ENCODE measurements at places on chromosomes 11 and 22. TPM values are rescaled to one million over a fixed set of nuclear protein-coding genes. Genes with fewer than 3 reads are reported as not detected.

DNA sequence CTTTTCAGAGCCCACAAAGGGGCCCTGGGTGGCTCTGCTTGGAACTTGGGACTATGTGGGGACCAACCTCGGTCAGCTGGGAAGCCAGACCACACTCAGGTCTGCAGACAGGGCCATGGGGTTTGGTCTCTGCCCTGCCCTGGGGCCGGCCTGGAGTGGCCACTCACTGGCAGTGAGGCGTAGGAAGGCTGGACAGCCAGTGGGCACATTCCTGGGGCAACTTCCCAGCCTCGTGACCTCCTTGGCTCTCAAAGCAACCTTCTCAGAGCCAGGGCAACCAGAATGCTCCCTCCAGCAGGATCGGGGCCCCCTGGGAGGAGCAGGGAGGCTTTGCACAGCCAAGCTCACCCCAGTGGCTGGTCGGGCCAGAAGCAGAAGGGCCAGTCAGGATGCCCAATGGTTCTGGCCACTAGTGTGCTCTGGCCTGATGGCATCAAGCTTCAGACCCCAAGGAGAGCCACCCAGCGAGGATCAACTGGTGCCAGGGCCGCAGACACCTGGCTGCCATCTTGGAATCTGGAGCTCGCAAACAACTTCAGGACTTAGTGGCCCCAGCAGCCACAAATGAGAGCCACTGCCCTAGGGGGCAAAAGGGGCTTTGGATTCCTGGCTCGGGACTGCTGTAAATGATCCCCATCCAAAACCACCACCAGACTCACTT lies 87.1 kb downstream of the MYEOV start:
- no peak for DNase-seq

GRCh38 chr11:84019571-84020194 lies 733.5 kb upstream of the CCDC90B start:
- DNase-seq, result no peak

DNA sequence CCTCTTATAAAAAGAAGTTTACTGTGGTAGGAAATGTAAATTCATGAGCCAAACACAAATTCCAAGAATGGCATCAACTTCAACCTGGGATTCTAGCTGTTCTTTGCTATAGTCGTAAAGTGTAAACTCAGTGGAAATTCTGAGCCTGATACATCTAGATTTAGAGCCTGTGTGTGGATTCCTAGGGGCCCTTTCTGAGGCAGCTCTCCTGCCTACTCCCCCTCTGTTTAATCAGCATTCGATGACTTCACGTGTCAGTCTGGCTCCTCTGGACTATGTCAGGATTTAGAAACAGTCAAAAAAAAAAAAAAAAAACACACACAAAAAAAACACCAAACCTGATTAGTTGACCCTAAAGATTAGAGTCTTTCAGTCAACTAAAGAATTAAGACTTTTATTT lies 93.1 kb upstream of the SC5D start:
- DNase-seq, result no peak

DNA sequence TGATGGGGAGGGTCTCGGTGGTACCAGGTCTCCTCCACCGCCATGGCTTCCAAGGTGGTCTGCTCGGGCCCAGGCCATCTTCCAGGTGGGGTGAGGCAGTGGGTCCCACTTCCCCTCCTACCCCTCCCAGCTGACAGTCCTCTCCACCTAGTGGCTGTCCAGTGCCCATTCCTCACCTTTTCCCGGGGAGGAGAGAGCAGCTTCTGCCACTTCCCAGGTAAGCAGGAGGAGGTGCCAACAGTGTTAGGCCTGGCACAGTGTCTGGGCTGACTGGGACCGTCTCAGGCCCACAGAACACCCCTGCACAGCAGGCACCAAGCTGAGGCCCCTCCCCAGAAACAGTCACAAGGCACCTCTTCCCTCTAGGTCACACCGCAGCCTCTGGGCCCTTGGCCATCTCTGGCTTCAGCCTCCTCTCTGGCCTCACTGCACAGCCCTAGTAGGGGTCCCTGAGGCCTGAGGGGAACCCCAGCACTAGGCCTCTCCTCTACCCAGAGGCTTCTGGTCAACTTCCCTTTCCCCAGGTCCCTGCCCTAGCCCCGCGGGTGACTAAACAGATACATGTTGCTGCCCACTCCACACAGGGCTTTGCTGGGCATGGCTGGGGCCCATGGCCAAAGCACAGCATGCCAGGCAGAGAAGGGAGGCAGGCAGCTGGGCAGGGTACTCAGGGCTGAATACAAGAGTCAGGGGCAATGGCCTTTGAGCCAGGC lies 2.3 kb upstream of the ANKRD13D start:
- DNase-seq, result no peak

- no peak for DNase-seq
These were observed 131.8 kb downstream of the UVRAG start for GRCh38 chr11:75946531-75947530.

GRCh38 chr11:65383778-65384177 lies 1.3 kb upstream of the SLC25A45 start:
- no peak for DNase-seq

DNA sequence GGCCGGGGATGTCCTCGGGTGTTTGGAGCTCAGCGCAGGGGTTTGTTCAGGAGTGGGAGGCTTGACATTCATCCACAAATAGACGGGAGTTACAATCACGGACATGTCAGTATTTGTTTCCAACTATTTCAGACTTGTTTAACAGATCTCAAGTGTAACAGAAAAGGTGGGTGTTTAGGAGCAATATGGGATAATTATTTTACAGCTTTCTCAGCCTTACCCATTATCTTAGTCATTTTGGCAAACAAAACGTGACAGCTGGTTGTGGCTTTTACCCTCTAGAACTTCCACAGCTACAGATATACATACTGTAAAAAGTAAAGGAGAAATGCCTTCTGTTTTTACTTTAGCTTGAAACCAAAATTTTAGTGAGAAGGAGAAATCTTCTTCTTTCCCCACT lies 178.7 kb upstream of the TMEM45B start:
- DNase-seq, result no peak

The FRMD8 gene
- 29.2 TPM for total RNA-seq

- DNase-seq, result no peak
These were observed 11.6 kb downstream of the ATXN10 start for GRCh38 chr22:45683248-45683647.

- no peak for DNase-seq
These were observed 175.0 kb upstream of the BDNF start for GRCh38 chr11:27874998-27875830.

DNA sequence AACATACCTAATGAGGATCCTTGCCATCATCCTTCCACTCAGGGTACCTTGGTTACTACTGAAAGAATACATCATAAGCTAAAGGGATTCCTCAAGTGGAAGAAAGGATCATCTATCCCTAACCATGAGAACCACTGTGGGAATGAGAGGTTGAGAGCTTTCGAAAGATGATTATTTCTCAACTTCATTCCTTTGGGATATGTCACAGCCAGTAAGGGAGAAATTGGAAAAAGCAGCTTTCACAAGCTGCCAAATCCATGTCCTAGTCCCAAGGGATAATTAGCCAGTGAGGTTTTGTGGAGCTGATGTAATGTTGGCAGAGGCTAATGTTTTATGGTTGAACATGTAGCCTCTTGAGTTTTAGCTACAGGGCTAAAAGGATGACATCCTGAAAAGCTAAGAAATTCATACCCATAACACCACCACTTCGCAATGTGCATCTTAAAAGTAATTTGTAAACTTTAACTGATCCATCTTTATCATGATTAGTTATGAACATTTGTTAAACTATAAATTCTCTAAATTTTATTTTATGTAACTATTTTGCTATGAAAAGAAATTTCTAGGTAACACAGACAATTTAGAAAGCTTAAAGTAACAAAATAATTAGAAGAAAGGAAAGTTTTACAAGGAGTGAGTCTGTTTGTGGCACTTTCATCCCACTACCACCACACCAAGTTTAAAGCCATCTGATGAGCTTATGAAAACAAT lies 123.9 kb downstream of the MRTFA start:
- DNase-seq, result no peak

The PGM2L1 gene
- total RNA-seq, result 2.9 TPM

The MMP13 gene
- not detected for total RNA-seq

The OLFML1 gene
- 8.4 TPM for total RNA-seq

DNA sequence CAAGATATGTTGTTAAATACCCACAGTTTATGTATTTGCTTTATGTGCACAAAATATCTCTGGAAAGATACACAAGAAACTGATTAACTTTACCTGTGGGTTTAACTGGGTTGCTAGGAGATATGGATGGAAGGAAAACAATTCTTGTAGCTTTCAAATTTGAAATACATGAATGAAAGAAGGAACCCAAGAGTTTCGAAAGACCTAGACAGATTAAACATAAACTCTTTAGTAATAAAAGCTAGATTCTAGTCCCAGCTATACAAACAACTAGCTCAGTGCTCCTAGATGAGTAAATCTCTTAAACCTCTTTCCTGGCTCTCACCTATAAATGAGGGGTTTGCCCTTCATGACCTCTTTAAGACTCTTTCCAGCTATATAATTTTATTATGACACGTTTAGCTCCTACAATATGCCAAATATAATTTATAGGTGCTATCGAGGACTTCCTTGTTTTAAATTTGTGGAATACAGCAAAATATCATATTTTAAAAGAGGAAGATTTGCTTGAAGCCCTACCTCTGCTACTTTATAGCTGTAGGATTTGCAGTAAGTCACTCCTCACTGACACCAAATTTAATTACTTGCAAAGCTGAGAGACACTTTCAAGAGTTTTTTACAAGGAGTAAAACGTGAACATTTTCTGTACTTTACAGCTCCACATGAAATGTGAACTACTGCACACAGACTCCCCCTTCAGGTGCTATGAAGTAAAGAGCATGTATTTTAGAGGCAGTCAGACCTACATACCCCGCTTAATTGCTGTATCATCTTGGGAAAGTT lies 50.7 kb downstream of the RRAS2 start:
- no peak for DNase-seq

DNA sequence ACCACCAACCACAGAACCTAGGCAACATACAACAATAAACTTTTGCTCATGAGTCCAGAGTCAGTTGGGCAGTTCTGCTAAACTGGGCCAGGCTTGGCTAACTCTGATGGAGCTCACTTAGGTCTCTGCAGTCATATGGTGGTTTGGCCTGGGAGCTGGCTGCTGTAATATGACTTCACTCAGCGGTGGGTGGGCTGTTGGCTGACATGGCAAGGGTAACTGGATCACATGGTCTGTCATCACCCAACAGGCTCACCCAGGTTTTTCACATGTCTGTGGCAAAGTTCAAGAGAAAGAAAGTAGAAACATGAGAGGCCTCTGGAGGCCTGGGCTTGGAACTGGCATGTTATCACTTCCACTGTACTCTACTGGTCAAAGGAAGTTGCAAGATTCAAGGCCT lies 43.2 kb upstream of the CLMP start:
- no peak for DNase-seq

DNA sequence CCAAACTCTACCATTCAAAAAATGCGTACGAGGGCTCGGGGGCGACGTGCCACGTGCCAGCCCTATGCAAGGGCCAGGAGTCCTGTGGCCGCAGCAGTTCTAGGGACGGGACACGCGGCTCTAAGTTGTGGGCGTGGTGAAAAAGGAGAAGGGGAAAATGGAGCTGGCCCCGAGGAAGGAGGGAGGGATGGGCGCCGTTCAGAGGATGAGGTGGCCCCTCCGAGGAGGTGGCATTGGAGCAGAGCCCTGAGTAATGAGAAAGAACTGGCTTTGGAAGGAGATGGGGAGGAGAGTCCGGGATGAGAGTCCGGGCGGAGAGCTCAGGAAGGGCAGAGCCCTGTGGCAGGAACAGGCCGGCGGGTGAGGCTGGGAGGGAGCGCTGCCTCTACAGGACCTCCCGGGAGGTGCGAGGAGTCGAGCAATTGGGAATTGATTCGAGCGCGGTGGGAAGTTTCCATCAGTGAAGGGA lies 21.0 kb downstream of the OTUB1 start:
- no peak for DNase-seq

- peak; percentile 31 for DNase-seq
These were observed 57.0 kb downstream of the LRRC74B start for GRCh38 chr22:21102659-21103267.

The GPHA2 gene
- not detected for total RNA-seq

The SPATA19 gene
- not detected for total RNA-seq

The NPTXR gene
- 3.0 TPM for total RNA-seq

GRCh38 chr22:20955548-20955947 lies 11.5 kb upstream of the AIFM3 start:
- no peak for DNase-seq

Data from omental fat pad (tissue), 4 donors.